ENCODE measurements at places on chromosomes 5 and 9.
A peak's percentile ranks its signal among the peaks of the same experiment; 100 is the strongest.

GRCh38 chr5:181223058-181223728 lies at the start of gene TRIM41:
Gene TRIM41 (plus strand): TSS chr5:181223281. CDS start chr5:181224000, 719 bp downstream.
- DNase-seq, result peak; percentile 99

- no peak for DNase-seq
Observed at GRCh38 chr5:72476721-72477120, 30.5 kb downstream of the ZNF366 start.

- no peak for DNase-seq
Observed at GRCh38 chr9:134173127-134174072, 9.0 kb upstream of the RNU6ATAC start.

DNA sequence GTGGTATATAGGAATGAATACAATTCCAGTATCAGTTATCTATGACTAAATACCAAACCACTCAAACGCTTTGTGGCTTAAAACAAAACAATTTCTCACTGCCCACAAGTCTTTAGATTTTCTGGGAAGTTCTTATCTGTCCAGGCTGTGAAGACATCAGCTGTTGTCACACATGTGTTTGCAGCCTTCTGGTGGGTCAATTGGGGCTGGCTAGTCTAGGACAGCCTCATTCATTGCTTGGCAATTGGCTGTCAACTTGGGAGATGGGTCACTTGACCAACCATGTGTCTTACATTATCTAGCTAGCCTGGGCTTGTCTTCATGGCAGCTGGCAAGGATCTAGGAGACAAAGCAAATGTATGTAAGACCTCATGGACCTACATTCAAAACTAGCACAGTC lies 53.8 kb upstream of the PAPPA start:
- no peak for DNase-seq

GRCh38 chr9:134175291-134175807 lies 11.0 kb upstream of the RNU6ATAC start:
- no peak for DNase-seq

DNA sequence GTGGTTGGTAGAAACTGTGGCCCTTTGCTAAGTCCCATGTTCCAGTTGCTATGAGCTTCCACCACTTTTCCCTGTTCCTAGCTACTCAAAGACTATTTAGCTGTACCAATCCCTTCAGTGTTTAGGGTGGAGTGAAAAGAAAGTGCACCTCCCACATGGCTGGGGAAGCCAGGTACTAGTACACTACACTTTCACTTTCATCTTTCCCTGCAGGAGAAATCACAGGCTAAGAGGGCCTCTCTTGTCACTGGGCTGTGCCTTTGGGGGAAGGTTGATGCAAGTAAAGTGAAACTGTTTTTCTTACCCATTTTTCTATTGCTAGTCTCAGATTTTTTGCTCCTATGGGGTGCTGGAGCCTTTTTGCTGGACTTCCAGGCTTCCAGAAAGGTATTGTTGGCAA lies 33.5 kb upstream of the CKS2 start:
- no peak for DNase-seq

- DNase-seq, result no peak
Observed at GRCh38 chr5:171549274-171549673, 129.8 kb downstream of the FGF18 start.

- no peak for DNase-seq
Observed at GRCh38 chr5:41763081-41763480, 107.1 kb downstream of the OXCT1 start.

DNA sequence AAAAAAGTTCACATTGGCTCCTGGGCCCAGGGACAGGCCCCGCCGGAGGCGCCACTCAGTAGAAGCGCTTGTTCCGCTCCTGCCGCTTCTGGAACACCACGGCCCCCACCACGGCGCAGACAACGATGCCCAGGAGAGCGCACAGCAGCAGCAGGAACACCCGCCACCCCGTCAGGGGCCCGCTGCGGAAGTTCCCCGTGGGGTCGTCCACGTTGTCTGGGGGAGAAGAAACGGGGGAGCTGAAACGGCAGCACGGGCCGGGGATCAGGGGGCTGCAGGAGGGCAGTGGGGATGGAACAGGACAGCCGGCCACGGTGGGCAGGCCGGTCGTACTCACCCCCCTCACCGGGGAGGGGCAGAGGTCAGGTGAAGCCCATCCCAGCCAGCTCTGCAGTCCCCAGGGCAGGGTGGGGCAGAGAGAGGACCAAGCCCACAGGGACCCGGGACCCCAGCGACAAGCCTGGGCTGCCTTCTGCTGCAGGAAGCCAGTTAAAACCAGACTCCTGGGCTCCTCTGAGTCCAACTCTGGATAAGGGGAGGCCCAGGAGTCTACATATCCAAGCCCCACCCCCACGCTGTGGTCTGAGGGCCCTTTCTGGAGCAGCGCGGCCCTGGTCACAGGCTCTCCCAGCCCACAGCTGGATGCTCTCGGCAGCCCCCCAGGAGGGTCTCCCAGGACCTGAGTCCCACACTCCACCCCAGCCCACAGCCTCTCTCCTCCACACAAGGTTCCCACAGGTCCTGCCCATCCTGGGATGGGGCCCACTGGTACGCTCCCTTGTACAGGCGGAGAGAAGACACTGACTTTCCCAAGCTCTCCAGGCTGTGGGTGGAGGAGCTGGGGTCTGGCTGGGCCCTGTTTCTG lies 19.2 kb downstream of the LMAN2 start:
- no peak for DNase-seq

DNA sequence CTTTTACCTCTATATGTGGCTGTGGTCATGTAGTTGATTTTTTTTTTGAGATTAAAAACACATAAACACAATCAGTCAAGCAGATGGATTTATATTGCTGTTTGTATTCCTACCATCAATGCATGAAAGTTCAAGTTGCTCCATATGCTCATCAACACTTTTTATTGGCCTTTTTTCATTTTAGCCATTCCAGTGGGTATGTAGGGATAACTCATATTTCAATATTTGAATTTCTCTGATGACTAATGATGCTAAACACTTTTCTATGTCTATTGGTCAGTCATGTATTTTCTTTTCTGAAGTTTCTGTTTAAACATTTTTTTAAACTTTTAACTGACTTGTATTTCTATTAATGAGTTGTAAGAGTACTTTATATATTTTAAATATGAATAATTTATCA lies 445.4 kb upstream of the RGMB start:
- DNase-seq, result no peak
